Cortex of kidney (tissue), 1 donor: ENCODE measurements at places on chromosomes 3 and 15.

DNA sequence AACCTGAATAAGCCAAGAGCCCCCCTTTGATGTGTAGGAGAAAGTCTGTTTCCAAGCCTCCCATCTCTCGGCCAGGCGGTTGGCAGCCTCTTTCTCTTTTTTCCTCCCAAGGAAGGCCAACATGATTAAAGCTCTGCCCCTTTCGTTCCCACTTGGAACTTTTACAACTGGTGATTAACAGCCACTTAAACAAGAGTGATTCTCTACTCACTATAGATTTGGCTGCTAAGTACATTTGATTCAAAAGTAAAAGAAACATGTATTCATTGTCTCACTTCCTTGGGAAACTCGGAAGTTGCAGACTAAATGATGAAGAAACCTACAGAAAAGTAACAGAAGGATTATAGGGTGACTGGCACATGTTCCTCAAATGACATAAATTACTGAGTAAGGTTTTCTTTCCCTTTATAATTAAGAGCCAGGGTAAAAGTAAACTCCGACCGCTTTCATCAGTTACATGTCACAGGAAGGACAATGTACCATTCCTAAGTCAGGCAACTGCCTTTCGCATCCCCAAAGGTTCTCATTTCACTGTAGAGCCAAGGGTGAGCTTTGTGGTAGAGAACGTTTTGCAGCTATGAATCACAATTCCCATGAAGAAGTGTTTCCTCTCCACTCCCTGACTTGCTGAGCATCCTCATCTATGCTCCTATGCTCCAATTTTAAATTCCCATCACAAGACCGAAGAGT lies 72.7 kb downstream of the MB21D2 start:
- DNase-seq: no peak

GRCh38 chr3:121411523-121411922 lies 134.3 kb downstream of the POLQ start:
- no peak for DNase-seq

DNA sequence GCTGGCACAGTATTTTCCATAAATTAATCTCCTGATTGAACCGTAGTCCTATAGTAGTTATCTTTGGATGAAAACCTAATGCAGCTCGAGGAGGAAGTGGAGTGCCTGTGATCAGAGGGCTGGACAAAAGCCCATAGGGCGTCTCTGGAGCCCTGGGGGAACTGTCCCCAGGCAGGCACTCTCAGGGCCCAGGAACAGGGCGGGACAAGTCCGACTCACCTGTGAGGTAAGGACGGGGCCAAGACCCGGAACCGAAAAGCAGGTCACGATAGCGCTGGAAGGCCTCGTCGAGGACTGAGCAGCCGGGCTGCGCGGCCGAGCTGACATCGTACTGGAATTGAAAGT lies 341 bp downstream of the HEXA start:
- no peak for DNase-seq

- DNase-seq: no peak
Measured at GRCh38 chr3:149470381-149470780, 4.1 kb upstream of the TM4SF4 start.

GRCh38 chr3:195731356-195731905 lies 10.7 kb downstream of the MUC20 start:
- DNase-seq: no peak

DNA sequence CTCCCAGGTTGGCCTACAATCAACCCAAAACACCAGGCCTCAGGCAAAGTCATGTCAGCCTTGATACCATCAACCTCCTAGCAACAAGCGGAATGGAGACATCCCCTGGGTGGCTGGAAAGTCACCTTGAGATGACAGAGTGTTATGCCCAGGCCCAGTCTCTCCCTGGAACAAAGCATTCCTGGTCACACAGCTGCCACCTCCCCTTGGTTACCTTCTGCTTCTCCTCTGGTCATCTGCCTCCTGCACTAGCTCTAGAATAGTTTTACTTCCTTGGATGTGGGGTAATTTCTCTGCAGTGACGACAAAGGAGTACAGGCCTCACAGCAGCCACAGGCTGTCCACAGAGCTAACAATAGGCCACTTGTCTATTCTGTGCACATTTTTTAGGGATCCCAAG lies 114.9 kb downstream of the RFTN1 start:
- DNase-seq: no peak

- no peak for DNase-seq
Measured at GRCh38 chr3:128155616-128156360, 2.5 kb downstream of the EEFSEC start.

DNA sequence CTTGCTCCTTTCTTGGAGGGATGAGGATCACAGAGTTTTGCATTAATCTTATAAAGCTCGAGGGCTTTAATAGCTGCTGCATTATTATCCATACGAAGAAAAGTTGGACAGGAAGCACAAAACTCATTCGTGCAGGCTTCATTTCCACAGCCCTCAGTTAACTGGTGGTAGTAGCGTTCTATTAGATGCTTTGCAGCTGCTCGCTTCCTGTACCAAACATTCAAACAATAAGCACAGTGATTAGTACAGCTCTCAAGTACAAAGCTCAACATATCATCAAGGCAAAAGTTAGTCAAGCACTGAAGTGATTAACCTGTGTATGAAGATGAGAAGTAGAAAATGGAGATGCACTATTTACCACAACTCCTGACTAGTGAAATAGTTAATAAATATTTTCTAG lies 63.3 kb downstream of the UBE3A start:
- no peak for DNase-seq

DNA sequence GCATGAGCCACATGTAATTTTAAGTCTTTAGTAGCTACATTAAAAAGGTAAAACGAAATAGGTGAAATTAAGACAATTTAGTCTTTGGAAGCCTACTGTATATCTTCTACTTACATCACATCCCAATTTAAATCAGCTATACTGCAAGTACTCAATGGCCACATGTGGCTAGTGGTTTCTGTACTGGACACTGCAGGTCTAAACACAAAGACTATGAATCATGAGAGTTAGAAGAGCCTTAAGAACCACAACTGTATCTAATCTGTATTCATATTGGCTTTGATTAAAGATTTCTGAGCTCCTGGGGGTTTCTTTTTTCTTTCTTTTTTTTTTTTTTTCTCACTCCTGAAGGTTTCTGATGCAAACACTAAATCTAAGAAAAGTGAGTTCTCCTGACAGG lies 2.3 kb upstream of the EIF1B start:
- no peak for DNase-seq

- DNase-seq: no peak
Measured at GRCh38 chr3:41265823-41266273, 66.5 kb downstream of the CTNNB1 start.

DNA sequence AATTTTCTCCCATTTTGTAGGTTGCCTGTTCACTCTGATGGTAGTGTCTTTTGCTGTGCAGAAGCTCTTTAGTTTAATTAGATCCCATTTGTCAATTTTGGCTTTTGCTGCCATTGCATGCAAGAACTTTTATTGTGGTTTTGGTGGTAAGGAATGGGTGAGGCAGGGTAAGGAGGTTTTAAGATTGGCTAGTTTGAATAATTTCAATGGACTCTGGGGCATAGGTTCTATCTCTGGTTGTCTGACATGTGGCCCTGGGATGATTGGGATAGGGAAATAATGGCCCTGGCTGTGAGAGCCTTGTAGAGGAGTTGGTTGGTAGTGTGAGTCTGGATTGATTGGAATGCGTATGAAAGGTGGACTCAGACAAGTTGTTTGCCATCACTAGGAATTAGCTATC lies 38.0 kb downstream of the SEC22A start:
- no peak for DNase-seq

DNA sequence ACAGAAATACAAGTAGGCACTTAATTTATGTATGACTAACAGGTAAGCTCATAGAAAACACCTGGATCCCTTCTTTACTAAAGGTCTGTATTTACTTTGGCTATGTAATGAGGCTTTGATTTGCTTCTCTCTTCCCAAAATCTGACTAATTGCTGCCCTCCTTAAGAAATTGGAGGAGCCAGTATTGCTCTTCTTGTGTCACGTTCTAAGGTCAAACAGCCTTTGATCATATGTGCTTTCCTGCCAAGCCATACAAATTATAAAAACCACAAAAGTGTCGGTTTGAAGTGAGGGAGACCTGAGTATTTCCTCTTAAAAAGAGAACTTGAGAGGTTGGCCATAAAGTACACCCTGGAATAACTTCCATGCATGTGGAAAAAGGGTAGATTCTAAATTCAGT lies 112.1 kb upstream of the MB21D2 start:
- DNase-seq: no peak

DNA sequence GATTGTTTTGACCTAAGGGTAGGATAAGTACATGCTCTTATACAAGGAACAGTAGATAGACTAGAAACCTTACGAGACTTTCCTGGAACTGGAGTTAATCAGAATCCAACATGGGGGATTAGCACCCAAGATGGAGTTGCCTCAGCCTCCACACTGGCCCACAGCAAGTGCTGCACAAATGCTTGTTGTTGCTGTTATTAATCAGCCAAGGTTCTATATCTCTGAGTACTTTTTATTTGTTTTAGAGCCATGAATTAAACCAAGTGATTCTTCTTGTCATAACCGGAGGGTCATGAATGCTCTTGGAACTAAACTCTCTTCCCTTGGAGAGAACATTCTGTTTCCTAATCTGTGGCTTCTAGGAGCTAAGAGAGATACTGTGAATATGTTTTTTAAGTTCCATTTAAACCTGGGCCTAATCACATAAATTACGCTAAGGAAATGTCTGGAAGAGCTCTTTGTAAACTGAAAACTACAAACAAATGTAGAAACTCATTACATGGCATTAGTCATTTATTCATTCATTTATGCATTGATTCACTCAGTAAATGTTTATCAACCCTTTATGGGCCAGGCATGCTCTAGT lies 5.7 kb upstream of the IL16 start:
- no peak for DNase-seq

- DNase-seq: no peak
Measured at GRCh38 chr3:63977893-63978292, 45.4 kb downstream of the PSMD6 start.

DNA sequence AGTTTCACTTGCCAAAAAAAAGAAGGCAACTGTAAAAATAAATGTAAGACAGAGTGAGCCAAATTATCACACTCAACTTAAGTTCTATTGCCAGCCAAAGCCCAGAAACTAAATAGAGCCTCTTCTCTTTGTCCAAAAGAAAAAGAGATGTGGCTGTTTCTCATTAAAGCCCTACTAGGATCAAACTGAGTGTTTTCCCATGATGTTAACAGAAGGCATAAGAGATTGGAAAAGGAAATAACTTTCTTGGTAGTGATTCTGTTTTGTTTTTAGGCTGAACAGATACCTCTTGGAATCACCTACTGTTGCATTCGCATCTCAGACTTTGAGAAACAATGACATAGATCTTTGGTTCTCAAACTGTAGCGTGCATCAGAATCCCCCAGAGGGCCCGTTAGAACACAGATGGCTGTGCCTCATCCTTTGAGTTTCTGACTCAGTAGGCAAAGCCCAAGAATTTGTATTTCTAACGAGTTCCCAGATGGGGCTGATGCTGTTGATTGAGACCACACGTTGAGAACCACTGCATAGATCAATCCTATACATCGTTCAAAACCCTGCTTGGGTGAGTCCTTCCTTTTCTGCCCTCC lies 42.5 kb upstream of the SRGAP3 start:
- DNase-seq: no peak

- DNase-seq: no peak
Measured at GRCh38 chr3:171013822-171014748, 12.4 kb downstream of the SLC2A2 start.

- DNase-seq: no peak
Measured at GRCh38 chr3:149494022-149494758, 19.7 kb downstream of the TM4SF4 start.

DNA sequence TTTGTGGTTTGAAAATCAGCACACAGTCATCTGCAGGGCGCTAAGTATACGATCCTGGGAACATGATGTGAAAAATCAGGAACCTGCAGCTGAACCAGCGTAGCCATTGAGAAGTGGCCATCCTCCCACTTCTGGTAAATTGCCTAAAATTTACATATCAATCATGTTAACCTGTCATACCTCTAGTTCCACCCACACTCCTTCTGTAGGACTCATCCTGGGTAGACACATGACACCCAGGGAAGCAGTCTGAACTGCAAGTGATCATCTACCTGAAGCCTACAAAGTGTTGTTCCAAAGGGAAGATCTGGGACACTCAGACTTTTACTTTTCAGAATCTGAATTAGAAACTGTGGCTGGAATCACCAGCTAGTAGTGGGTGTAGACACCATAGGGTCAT lies 5.5 kb upstream of the PSMD6 start:
- no peak for DNase-seq

GRCh38 chr3:23241256-23241655 lies 38.1 kb downstream of the UBE2E2 start:
- DNase-seq: no peak

DNA sequence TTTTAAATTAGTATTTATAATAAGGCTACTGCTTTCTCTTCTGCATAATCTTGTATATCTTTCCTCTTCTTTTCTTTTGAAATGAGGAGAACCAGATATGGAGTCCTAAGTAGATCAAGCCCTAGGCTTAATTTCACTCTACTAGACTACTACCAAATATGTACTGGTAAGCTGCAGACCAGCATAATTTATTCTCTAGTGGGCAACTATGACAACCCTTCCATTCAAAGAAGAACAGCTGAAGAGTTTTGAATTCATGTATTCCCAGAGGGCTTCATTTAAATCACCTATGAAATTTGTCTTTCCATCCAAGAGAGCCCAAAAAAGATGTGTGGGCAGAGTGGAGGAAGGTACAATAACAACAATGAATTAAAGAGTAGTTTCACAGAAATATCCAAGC lies 10.0 kb downstream of the RAD18 start:
- no peak for DNase-seq

GRCh38 chr3:100047455-100048141 lies 66.7 kb downstream of the FILIP1L start:
- no peak for DNase-seq

- DNase-seq: no peak
Measured at GRCh38 chr15:42232606-42233005, 24.5 kb upstream of the VPS39 start.

- no peak for DNase-seq
Measured at GRCh38 chr3:78148986-78149717, 1109.3 kb downstream of the ROBO2 start.

DNA sequence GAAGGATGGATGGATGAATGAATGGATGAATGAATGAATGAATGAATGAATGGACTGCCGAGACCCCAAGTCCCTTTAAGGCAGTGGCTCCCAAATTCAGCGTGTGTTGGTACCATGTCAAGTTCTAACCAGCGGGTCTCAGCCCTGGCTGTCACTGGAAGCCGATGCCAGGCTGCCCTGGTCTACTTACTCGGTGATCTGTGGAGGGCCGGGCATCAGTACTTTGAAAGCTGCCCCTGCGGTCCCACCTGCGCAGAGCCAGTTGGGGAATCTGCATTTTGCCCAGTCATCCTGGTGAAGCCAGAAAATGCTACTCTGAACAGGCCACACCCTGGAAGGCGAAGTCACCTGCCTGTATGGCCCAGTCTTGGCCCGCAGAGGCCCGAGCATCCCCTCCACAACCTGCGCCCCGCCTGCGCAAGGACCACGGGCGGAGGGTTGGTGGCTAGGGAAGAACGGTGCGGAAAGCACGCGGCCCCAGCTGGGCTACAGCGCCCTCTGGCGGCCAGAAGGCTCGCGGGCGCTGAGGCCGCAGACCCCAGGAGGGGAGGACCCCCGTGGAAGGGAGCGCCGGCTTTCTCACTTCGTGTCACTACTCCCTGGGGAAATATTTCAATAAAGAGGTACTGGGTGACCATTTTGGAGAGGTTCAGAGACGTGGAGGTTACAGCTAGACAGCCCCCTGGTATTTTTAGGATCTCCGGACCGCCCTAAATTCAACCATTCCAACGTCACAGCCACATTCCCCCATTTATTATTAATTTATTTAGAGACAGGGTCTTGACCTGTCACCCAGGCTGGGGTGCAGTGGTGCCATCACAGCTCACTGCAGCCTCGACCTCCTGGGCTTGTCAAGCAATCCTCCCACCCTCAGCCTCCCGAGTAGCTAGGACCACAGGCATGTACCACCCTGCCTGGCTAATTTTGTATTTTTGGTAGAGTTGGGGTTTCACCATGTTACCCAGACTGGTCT lies 34.9 kb downstream of the PRKCD start:
- no peak for DNase-seq
